ENCODE measurements at places on chromosomes 1 and 21. TPM values are rescaled to one million over a fixed set of nuclear protein-coding genes. Genes with fewer than 3 reads are reported as not detected.

DNA sequence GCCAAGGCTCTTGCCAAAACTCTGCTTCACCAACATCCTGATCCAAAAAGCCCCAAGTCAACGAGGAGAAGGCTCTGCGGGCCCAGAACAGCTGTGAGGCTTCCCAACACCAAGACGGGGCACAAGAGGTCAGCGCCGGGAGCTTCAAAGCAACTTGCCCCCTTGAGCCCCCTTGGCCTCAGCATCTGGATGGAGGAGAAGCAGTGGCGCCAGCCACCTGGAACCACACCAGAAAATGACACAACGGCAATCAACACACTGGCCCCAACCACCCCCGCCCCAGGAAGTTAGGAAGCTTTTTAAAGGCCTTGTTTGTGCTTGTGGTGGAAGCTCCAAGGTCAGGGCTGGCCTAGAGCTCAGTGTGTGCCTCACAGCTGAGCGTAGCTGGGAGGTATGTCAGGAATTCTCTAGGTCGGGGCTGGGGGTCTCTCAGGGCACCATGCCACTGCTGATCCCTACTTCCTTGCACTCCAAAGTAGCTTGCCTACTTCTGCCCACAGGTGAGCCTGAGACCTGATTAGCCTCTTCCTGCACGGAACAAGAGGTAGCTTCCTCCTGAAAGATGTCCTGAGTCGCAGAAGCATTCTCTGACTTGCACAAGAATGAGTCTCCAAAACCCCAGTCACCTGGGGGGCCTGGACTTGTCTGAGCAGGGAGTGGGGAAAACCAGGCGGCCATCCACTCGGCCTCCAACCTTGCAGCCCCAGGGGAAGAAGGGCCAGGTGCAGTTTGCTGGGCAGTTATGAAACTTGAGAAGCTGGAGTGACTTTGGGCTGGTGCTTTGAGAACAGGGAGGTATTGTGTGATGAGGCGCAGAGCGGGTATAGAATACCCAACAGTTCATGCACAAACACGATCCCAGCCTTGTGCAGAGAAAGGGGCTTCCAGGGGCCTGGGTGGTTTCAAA, 9.7 kb upstream of the SRP9 start:
- H3K36me3 ChIP-seq, result no peaks in the 10 kb centered on the region
- H3K4me1 ChIP-seq, result peaks cover 53% of the 10 kb centered on the region
- H3K27me3 ChIP-seq, result no peaks in the 10 kb centered on the region
- H3K4me3 ChIP-seq, result no peak overlapping the region
- H3K27ac ChIP-seq, result peak overlapping the region; percentile 80
- peak; percentile 28 for DNase-seq

GRCh38 chr1:147202576-147202975, 22.6 kb downstream of the FMO5 start:
- no peak overlapping the region for H3K4me3 ChIP-seq
- no peak overlapping the region for H3K27ac ChIP-seq
- H3K36me3 ChIP-seq, result peaks cover 7% of the 10 kb centered on the region
- H3K4me1 ChIP-seq, result no peaks in the 10 kb centered on the region

DNA sequence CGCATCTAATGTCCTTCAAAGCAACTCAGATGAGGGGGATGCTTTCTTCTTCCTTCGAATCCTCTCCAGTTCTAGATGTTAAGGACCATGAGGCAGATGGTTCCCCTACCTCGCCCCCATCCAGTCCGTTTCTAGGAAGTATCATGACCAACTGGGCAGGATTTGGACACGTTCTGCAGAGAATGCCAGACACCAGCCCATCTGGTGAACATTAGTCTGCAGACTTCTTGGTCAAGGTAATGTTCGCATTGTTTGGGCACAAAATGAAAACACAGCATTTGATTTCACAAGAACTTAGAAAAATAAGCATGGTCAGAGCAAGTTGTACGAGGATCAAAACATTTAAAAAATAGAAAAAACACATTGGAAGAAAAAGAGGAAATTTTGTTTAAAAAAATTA, 25.4 kb upstream of the ADARB1 start:
- no peaks in the 10 kb centered on the region for H3K27me3 ChIP-seq
- peaks cover 13% of the 10 kb centered on the region for H3K4me1 ChIP-seq
- H3K4me3 ChIP-seq, result no peak overlapping the region
- no peak for DNase-seq
- no peaks in the 10 kb centered on the region for H3K36me3 ChIP-seq

DNA sequence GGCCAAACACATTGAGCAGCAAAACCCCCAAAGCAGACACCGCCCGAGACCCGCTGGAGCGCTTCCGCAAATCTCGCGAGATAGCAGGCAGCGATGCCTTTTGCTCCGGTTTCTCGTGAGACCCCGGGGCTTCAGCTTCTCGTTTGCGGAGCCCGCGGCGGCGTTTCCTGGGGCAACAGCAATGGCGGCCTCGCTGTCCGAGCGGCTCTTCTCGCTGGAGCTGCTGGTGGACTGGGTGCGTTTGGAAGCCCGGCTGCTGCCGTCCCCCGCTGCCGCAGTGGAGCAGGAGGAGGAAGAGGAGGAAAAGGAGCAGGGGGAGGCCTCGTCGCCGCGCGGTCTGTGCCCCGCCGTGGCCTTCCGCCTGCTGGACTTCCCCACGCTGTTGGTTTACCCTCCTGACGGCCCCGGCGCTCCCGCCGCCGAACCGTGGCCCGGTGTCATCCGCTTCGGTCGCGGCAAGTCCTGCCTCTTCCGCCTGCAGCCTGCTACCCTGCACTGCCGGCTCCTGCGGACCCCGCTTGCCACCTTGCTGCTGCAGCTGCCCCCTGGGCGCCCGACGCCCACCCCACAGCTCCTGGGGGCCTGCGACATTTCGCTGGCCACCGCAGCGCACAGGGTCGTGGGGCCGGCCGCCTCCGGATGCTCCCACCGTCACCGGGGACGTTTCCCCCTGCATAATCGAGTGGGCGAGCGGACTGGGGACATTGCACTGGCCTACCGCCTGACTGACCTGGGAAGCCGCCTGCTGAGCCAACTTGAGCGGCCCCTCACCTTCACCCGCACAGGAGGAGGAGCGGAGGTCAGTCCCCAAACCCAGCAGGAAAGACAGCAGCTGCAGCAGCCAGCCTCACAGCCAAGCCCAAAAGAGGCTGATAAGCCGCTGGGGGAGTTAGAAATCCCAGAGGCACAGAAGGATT, at the start of gene MAP10:
Gene MAP10, plus strand, starts transcription at position 148 of the 917 bp plus-strand sequence. Its CDS starts 34 bp downstream, at position 182.
- H3K27ac ChIP-seq, result peak within 1 kb of the TSS; percentile 77
- H3K27me3 ChIP-seq, result no peaks in the 10 kb centered on the region
- DNase-seq, result peak; percentile 84
- H3K4me1 ChIP-seq, result peaks cover 5% of the 10 kb centered on the region
- no peaks in the 10 kb centered on the region for H3K36me3 ChIP-seq
- H3K4me3 ChIP-seq, result peak within 1 kb of the TSS; percentile 67

DNA sequence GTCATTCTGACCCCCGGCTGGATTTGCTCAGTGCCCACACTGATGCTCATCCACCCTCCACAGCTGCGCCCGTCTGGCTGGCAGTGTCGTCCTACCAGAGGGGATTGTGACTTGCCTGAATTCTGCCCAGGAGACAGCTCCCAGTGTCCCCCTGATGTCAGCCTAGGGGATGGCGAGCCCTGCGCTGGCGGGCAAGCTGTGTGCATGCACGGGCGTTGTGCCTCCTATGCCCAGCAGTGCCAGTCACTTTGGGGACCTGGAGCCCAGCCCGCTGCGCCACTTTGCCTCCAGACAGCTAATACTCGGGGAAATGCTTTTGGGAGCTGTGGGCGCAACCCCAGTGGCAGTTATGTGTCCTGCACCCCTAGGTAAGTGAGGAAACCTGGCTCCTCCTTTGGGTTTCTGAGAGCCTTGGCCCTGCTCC, 5.7 kb upstream of the EFNA4 start:
- no peak for DNase-seq
- no peak overlapping the region for H3K4me3 ChIP-seq
- peaks cover 10% of the 10 kb centered on the region for H3K4me1 ChIP-seq
- no peaks in the 10 kb centered on the region for H3K27me3 ChIP-seq

GRCh38 chr1:62295921-62296491, 23.2 kb downstream of the KANK4 start:
- no peak overlapping the region for H3K4me3 ChIP-seq
- no peak overlapping the region for H3K27ac ChIP-seq
- DNase-seq, result peak; percentile 45
- H3K36me3 ChIP-seq, result no peaks in the 10 kb centered on the region

- peaks cover 5% of the 10 kb centered on the region for H3K4me1 ChIP-seq
- H3K4me3 ChIP-seq, result no peak overlapping the region
- H3K27ac ChIP-seq, result no peak overlapping the region
- H3K27me3 ChIP-seq, result peaks cover 29% of the 10 kb centered on the region
- H3K36me3 ChIP-seq, result no peaks in the 10 kb centered on the region
Measured at GRCh38 chr1:41658431-41659158, 174.1 kb upstream of the EDN2 start.

DNA sequence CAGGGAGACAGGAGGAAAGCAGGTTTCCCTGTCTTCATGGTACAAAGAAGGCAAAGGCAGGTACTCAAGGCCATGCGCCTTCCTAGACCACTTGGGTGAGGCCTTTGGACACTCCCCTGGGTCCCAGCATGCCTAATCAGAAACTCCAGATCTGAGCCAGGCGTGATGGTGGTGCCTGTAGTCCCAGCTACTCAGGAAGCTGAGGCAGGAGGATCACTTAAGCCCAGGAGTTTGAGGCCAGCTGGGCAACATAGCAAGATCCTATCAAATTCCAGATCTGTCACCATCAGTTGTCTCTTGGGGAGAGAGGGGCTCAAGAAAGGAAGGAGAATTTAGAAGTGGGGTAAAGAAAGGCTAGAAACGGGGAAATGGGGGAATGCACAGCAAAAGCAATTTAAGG, 96.3 kb upstream of the SLC25A33 start:
- DNase-seq, result no peak
- H3K4me1 ChIP-seq, result peaks cover 58% of the 10 kb centered on the region
- peak overlapping the region; percentile 95 for H3K27ac ChIP-seq
- H3K36me3 ChIP-seq, result no peaks in the 10 kb centered on the region

- no peak for DNase-seq
- H3K36me3 ChIP-seq, result no peaks in the 10 kb centered on the region
- H3K4me3 ChIP-seq, result no peak overlapping the region
- no peak overlapping the region for H3K27ac ChIP-seq
Measured at GRCh38 chr1:234934611-234935033, 194.0 kb downstream of the TOMM20 start.

DNA sequence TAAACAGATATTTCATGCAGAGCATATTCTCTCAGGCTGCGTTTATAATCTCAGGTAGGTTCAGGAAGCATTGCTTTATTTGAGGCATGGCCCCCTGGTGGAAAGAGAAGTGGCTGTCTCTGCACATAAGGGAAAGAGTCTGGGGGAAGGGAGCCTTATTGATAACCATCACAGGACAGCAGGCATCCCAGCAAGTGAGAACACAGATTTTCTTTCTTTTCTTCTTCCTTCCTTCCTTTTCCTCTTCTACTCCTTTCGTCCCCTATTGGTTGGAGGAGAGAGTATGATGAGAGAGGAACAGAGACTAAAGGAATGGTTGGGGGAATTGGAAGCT, 21.9 kb downstream of the TSNAX start:
- H3K36me3 ChIP-seq, result no peaks in the 10 kb centered on the region
- H3K4me3 ChIP-seq, result no peak overlapping the region
- H3K4me1 ChIP-seq, result no peaks in the 10 kb centered on the region
- H3K27ac ChIP-seq, result no peak overlapping the region
- H3K27me3 ChIP-seq, result no peaks in the 10 kb centered on the region
- peak; percentile 53 for DNase-seq

- H3K4me3 ChIP-seq, result no peak overlapping the region
- no peaks in the 10 kb centered on the region for H3K27me3 ChIP-seq
- H3K4me1 ChIP-seq, result no peaks in the 10 kb centered on the region
- DNase-seq, result no peak
Measured at GRCh38 chr1:160137216-160137862, 14.1 kb upstream of the ATP1A4 start.

DNA sequence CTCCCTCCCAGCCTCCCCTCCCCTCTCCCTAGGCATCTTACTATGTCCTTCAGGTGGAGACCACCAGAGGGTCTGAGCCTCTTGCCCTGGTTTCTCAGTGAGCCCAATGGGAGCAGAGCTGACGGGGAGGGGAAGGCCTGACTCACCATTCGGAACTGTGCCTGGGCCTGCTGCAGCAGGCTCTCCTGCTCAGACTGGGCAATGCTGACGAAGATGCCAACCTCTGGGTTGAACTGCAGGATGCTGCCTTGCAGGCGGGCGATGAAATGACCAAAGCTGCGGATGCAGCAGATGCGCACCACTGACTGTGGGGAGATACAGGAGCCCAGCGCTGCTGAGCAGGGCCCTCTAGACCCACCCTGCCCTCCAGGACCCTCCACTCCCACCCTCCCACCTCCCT, 11.0 kb upstream of the PAQR6 start:
- peaks cover 3% of the 10 kb centered on the region for H3K36me3 ChIP-seq
- H3K27me3 ChIP-seq, result no peaks in the 10 kb centered on the region
- no peak overlapping the region for H3K27ac ChIP-seq
- H3K4me3 ChIP-seq, result no peak overlapping the region

- no peaks in the 10 kb centered on the region for H3K27me3 ChIP-seq
- no peak overlapping the region for H3K4me3 ChIP-seq
- H3K4me1 ChIP-seq, result peaks cover 20% of the 10 kb centered on the region
Measured at GRCh38 chr1:200134116-200134515, 106.6 kb downstream of the NR5A2 start.

DNA sequence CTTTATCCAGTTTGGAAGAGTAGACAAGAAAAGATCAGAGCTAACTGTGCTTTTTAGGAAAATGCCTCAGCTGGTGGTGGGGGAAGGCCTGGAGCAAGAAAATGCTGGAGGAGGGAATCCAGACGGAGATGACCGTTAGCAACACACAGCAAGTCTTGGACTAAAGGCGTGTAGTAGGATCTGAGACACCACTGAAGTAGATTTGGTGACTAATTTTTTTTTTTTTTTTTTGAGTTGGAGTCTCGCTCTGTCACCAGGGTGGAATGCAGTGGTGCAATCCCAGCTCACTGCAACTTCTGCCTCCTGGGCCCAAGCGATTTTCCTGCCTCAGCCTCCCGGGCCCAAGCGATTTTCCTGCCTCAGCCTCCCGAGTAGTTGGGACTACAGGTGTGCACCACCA, 41.2 kb downstream of the LPAR3 start:
- H3K4me1 ChIP-seq, result peaks cover 18% of the 10 kb centered on the region
- no peaks in the 10 kb centered on the region for H3K27me3 ChIP-seq
- H3K27ac ChIP-seq, result no peak overlapping the region
- DNase-seq, result peak; percentile 11
- no peak overlapping the region for H3K4me3 ChIP-seq

GRCh38 chr1:153779781-153780541, 4.8 kb downstream of the SLC27A3 start:
- H3K4me3 ChIP-seq, result no peak overlapping the region
- no peak for DNase-seq
- H3K4me1 ChIP-seq, result peaks cover 10% of the 10 kb centered on the region
- no peaks in the 10 kb centered on the region for H3K27me3 ChIP-seq

- DNase-seq, result no peak
- no peaks in the 10 kb centered on the region for H3K4me1 ChIP-seq
- H3K27me3 ChIP-seq, result no peaks in the 10 kb centered on the region
- H3K4me3 ChIP-seq, result no peak overlapping the region
Measured at GRCh38 chr1:238895911-238896310, 490.5 kb upstream of the CHRM3 start.

- no peaks in the 10 kb centered on the region for H3K36me3 ChIP-seq
- peak overlapping the region; percentile 72 for H3K4me3 ChIP-seq
- peaks cover 10% of the 10 kb centered on the region for H3K4me1 ChIP-seq
- no peak overlapping the region for H3K27ac ChIP-seq
- no peak for DNase-seq
Measured at GRCh38 chr1:100131623-100132022, 1.1 kb downstream of the SASS6 start.

SYT2 gene
- 0.64 TPM for total RNA-seq

HSD3B1 gene
- total RNA-seq, result 62.4 TPM

STYXL2 gene
- total RNA-seq, result 0.07 TPM

CHI3L1 gene
- total RNA-seq, result 12.8 TPM

SYT6 gene
- 1.2 TPM for total RNA-seq

GRIK1 gene
- total RNA-seq, result 3.0 TPM

KISS1 gene
- total RNA-seq, result 12.9 TPM
